ENCODE measurements at places on chromosomes 4 and X.
A peak's percentile ranks its signal among the peaks of the same experiment; 100 is the strongest.

GRCh38 chr4:181431006-181431405, 812.2 kb upstream of the TENM3 start:
- DNase-seq: no peak

DNA sequence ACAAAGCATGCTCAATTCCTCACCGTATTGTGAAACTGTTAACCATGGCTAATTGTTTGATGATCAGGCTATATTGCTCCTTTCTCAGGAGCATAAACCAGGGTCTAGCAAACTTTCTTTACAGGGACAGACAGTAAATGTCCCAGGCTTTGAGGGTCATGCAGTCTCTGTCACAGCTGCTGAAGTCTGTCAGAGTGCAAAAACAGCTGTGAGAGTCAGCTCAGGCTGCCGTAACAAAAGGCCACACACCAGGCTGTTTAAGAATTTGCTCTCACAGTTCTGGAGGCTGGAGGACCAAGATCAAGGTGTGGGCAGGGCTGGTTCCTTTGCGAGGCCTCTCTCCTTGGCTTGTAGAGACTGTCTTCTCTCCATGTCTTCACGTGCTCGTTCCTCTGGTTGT, 75.6 kb downstream of the GPR143 start:
- no peak for DNase-seq

GRCh38 chrX:64536736-64537135, 141.5 kb upstream of the MTMR8 start:
- DNase-seq: no peak

DNA sequence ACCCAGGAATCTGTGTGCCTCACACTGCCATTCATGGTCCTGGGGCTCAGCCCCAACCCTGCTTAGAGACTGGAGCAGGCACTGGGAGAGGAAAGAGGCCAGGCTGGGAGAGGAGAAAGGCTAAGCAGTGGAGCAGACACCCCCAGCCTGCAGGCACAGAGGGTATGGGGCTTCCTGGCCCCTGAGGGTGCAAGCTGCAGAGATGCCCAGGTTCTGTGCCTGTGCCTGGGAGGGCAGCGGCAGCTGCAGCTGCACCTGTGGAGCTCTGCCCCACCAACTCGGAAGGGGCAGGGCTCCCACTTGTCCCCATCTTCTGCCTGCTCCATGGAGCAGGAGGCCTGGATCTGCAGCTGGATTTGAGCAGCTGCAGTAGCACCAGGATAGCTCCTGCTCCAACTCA, 47.9 kb downstream of the DMP1 start:
- DNase-seq: no peak

DNA sequence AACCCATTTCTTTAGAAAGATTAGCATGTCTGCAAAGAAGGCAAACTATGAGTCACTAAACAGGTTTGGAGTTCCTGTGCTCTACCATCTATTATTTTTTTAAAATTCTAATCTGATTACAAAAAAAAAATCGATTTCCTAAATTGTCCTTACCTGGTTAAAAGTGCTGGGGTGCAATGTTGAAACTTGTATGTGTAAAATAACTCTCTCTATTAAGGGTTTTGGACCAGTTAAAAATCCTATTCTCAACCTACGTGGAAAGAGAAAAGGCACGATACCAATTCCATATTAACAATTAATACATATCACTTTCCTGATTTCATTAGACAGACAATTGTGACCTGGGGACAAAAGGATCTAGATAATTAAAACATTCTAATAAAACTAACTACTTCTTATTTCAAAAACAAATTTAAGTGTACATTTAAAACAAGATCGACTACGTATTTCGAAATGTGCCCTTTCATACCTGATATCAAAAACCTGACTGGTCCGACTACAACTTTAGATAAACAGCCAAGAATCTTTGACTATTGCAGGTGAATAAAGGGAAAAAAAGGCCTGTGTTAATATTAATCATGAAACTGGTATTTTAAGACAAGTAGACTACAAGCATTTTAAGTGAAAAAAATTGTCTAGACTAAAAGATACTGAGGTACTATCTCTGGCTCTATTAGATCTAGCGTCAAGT, 21.2 kb downstream of the AADAT start:
- no peak for DNase-seq

- DNase-seq: no peak
Observed at GRCh38 chr4:30838331-30838730, 118.2 kb downstream of the PCDH7 start.

DNA sequence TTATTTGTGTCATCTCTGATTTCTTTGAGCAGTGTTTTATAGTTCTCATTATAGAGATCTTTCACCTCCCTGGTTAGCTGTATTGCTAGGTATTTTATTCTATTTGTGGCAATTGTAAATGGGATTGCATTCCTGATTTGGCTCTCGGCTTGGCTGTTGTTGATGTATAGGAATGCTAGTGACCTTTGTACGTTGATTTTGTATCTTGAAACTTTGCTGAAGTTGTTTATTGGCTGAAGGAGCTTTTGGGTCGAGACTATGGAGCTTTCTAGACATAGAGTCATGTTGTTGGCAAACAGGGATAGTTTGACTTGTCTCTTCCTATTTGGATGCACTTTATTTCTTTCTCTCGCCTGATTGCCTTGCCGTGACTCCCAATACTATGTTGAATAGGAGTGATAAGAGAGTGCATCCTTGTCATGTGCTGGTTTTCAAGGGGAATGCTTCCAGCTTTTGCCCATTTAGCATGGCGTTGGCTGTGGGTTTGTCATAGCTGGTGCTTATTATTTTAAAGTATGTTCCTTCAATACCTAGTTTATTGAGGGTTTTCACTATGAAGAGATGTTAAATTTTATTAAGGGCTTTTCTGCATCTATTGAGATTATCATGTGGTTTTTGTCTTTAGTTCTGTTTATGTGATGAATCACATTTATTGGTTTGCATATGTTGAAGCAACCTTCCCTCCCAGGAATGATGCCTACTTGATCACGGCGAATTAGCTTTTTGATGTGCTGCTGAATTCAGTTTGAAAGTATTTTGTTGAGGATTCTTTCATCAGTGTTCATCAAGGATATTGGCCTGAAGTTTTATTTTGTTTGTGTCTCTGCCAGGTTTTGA, 72.7 kb upstream of the BOD1L1 start:
- peak; percentile 89 for DNase-seq

- no peak for DNase-seq
Observed at GRCh38 chrX:9788911-9789310, 2.7 kb downstream of the SHROOM2 start.

DNA sequence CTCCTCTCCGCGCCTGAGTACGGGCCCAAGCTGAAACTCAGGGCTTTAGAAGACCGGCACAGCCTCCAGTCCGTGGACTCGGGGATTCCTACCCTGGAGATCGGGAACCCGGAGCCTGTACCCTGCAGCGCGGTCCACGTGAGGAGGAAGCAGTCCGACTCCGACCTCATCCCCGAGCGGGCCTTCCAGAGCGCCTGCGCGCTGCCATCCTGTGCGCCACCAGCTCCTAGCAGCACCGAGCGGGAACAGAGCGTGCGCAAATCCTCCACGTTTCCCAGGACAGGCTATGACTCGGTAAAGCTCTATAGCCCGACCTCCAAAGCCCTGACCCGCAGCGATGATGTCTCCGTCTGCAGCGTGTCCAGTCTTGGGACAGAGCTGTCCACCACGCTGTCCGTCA, 13.9 kb downstream of the TBC1D14 start:
- DNase-seq: no peak

GRCh38 chr4:9984621-9985020, 36.7 kb downstream of the SLC2A9 start:
- no peak for DNase-seq

DNA sequence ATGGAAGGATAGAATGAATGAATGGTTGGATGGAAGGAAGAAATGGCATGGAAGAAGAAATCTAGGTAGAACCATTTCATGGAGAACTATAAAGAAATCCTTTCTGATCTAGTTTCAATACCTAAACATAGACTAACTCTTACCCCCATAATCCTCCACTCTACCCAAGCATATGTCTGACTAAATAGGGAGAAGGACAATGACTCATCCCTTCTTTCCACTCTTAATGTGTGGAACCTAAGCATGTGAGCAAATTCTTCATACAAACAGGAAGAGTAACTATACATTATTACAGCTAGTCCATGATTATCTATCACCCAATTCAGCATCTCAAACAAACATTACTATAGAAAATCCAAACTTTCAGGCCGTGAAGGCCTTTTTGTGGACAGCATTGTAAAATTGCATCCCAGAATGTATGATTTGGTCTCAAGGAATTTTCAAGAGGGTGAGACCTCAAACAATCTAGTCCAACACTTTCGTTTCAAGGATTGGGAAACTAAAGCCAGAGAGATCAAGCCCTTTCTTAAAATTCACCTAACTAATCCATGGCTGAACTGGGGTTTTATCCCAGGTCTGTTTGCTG, 11.2 kb downstream of the C1QTNF7 start:
- peak; percentile 55 for DNase-seq

- peak; percentile 67 for DNase-seq
Observed at GRCh38 chr4:20249333-20249732, 2.4 kb upstream of the SLIT2 start.

GRCh38 chr4:83276299-83277040, 8.1 kb downstream of the COQ2 start:
- no peak for DNase-seq

GRCh38 chr4:88396681-88397080, 18.0 kb downstream of the HERC6 start:
- DNase-seq: no peak

- DNase-seq: no peak
Observed at GRCh38 chr4:17098996-17099395, 200.6 kb upstream of the LDB2 start.

DNA sequence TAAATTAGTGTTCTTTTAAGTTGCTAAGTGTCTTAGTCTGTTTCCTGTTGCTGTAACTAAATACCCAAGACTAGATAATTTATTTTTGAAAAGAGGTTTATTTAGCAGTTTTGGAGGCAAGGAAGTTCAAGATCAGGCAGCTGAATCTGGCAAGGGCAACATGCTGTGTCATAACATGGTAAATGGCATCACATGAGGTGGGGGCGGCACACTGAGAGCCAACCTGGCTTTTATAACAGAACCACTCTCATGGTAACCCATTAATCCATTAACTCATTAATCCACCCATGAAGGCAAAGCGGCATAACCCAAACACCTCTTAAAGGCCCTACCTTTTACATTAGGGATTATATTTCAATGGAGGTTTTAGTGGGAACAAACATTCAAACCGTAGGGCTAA, 182.2 kb upstream of the GATB start:
- no peak for DNase-seq

GRCh38 chr4:104531390-104531789, 36.7 kb upstream of the CXXC4 start:
- DNase-seq: peak; percentile 3

GRCh38 chr4:32148111-32148666, 1428.0 kb downstream of the PCDH7 start:
- DNase-seq: peak; percentile 86

GRCh38 chr4:4260185-4260751, 12.2 kb upstream of the TMEM128 start:
- peak; percentile 51 for DNase-seq

GRCh38 chr4:70994069-70994366, 569 bp downstream of the DCK start:
- DNase-seq: no peak

DNA sequence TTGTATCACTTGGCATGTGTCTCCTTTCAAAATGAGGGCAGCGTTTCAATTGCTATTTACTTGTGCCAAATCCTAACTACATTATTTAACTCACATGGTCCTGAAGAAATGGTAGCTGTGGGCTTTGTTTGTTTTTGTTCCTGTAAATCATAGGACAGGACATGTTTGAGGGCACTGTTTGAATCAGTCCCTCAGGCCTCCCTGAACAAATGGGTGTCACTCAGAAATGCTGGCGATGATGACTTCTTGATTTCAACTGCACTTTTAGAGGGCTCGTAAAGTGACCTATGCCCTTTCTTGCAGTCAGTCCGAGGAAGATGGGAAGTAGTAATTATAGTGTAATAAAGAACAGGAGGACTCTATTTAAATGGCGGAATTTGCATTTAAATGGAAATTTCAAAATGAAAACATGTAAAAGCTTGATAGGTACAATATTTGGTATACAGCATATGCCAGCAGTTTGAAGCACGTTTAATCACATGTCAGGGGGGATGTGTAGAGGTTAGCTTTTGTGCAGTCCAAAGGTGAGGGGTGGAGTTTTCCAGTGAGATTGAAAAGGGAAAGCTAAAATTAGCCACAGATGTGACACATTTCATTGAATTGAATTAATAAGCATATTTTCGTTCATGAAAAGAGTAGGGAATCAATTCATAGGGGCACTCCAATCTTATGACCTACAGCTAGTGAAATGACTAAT, 1958.7 kb upstream of the IGFBP7 start:
- no peak for DNase-seq

DNA sequence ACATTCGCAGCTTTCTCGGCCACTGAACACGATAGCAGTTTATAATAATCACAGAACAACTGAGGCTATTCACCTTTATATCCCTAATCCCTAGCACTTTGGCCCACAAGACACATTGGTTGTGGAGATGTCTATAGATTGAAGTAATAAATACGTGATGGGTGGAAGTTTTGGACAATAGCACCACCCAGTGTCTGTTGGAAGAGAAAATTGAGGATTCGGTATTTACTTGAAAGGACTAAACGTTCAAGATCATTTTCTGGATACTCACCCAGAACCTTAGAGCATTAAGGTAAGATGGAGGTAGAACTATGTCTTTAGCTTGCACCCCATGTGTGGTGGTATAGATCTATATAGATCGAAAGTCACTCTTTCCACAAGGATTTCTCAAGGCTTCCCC, 787 bp upstream of the TMSB15A start:
- DNase-seq: peak; percentile 35

- DNase-seq: no peak
Observed at GRCh38 chr4:73251384-73251783, 7.2 kb downstream of the ANKRD17 start.

- DNase-seq: no peak
Observed at GRCh38 chr4:85808864-85809263, 333.9 kb downstream of the ARHGAP24 start.

GRCh38 chrX:48509619-48510018, 827 bp downstream of the PORCN start:
- no peak for DNase-seq

- no peak for DNase-seq
Observed at GRCh38 chr4:189499696-189500095, 441.0 kb upstream of the FRG1 start.

- DNase-seq: peak; percentile 2
Observed at GRCh38 chr4:87632469-87632868, 17.6 kb upstream of the DMP1 start.

- DNase-seq: no peak
Observed at GRCh38 chrX:77693594-77693993, 92.4 kb downstream of the ATRX start.

DNA sequence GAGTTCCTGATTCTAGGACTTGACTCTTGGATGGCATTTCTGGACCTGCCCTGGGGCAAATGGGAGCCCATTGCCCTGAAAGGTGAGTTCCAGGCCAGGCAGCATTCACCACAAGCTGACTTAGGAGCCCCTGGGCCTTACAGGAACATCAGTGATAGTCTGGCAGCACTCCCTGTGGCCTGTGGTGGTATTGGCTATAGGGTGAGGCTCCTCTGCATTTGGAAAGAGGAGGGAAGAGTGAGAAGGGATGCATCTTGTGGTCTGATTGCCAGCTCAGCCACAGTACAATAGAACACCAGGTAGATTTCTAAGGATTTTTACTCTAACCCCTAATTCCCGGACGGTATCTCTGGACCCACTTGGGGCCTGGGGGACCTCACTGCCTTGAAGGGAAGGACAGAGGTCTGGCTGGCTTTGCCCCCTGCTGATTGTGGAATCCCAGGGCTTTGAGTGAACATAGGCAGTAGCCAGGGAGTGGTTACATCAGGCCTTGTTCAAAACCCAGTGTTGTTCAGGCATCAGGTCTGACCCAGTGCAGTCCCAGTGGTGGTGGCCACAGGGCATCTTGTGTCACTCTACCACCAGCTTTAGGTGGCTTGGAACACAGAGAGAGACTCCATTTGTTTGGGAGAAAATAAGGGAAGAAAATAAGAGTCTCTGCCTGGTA, 32.9 kb downstream of the MAGED4 start:
- no peak for DNase-seq

Measured in fibroblast of upper back skin (primary cell).